ENCODE measurements at places on chromosomes 5 and 9.

GRCh38 chr5:122559676-122560075, 215.2 kb upstream of the SNX2 start:
- peak; percentile 18 for DNase-seq

DNA sequence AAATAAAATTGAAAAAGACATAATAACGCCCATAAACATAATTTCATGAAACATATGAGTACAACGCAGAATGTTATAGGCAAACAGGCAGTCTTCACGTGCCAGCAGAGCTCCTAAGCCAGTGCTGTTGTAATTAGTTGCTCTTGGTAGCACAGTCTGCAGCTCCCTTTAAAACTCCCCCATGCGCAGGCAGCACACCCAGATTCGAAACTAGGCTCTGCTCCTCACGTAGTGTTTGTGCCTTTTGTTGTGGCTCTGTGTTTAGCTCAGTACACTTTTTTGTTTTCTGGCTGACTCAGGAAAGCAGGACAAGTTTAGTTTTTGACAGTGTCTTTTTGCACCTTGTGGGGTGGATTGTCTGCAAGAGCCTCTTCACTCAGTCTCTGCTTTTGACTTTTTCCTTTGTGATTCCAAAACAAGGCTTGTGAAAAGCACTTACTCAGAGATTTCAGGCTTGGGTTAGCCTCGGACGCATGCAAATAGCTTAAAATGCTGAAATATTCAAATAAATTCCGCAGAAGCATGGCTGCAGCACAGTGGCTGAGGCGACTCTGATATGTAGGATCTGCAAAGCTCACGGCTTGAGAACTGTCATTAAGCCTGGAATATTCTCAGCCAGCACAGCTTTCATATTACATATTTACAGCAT, 113.6 kb downstream of the IRX1 start:
- no peak for DNase-seq

DNA sequence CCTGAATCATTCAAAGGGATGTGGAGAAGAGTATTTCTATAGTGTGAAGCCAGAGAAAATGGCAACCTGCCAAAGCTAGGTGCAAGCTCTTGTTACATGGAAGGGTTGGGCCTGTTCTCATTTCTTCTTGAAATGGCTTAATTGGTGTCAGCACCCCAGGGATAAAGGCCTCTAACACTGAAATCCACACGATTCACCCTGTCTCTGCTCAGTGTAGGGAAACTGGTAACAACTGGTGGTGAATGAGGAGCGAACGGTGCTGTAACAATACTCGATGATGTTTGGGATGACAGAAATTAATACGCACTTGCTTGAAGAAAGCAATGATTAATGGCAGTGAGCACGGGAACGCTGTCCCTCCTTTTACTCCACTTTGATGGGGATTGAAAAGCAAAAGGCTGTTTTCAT, 16.2 kb downstream of the PBX3 start:
- DNase-seq, result peak; percentile 16

- DNase-seq, result no peak
Measured at GRCh38 chr5:94564812-94565211, 53.6 kb downstream of the KIAA0825 start.

GRCh38 chr5:151288180-151288579, 15.4 kb downstream of the SLC36A3 start:
- no peak for DNase-seq

- peak; percentile 27 for DNase-seq
Measured at GRCh38 chr5:175718401-175719108, 60.7 kb downstream of the HRH2 start.

DNA sequence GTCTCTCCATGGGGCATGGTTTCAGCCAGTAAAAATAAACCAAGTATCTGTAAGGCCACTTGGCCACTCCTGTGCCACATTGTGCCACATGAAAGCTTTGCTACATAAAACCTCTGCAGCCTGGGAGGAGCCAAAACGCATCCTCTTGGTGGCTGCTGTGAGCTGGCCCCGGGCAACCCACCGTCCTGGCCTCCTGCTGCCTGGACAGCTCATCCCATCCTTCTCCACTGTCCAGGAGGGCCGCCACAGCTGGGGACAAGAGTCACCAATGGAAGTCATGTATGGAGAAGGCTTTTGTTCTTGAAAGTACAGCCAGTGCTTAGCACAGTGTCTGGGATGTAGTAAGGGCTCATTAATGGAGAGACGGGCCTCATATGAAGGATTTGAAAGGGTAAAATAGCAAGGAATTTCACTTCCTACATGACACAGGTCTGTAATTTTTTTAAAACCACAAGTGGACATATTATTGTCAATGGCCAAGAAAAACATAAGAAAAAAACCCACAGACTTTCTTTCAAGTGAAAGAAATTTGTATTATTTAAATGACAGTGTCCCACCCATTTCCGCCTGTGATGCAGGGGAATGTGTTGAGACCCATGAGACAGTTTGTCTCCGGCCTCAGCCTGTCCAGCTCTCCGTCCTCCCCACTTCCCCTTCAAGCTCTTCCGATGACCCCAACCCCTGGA, 6.6 kb downstream of the PTGES start:
- peak; percentile 76 for DNase-seq

GRCh38 chr5:62732677-62733121, 154.1 kb downstream of the LRRC70 start:
- DNase-seq, result no peak

GRCh38 chr5:78367318-78367991, 7.0 kb downstream of the SCAMP1 start:
- no peak for DNase-seq

- no peak for DNase-seq
Measured at GRCh38 chr5:9118852-9119251, 427.0 kb downstream of the SEMA5A start.

GRCh38 chr5:98813755-98814154, 40.3 kb downstream of the RGMB start:
- DNase-seq, result peak; percentile 26

- DNase-seq, result no peak
Measured at GRCh38 chr5:9374025-9374424, 171.8 kb downstream of the SEMA5A start.

GRCh38 chr5:132812123-132812765, 858 bp upstream of the SOWAHA start:
- no peak for DNase-seq

DNA sequence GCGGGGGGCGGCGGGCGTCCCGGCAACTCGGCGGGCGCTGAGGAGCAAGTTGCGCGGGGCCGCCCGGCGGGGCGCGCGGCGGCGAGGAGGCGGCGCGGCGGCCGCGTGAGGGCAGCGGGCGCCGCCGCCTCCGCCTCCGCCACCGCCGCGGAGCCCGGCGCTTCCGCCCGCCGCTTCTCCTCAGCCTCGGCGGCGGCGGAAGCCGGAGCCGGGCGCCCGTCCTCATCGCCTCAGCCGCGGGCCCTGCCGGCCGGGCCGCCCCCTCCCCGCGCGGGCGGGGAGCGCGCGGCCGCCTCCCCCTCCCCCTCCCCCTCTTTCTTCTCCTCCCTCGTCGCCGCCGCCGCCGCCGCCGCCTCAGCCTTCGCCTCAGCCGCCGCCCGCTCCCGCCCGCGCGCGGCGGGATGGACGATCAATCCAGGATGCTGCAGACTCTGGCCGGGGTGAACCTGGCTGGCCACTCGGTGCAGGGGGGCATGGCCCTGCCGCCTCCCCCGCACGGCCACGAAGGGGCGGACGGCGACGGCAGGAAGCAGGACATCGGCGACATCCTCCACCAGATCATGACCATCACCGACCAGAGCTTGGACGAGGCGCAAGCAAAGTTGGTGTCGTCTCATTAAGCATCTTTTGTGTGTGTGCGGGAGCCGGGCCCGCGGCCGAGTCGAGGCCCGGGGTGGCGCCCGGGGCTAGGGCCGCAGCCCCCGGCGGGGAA, at the start of gene PBX3:
TSS of gene PBX3 (plus strand) at position 321 of the 712 bp plus-strand sequence.
- peak; percentile 58 for DNase-seq

- no peak for DNase-seq
Measured at GRCh38 chr5:113252066-113252465, 182.7 kb downstream of the TSSK1B start.

DNA sequence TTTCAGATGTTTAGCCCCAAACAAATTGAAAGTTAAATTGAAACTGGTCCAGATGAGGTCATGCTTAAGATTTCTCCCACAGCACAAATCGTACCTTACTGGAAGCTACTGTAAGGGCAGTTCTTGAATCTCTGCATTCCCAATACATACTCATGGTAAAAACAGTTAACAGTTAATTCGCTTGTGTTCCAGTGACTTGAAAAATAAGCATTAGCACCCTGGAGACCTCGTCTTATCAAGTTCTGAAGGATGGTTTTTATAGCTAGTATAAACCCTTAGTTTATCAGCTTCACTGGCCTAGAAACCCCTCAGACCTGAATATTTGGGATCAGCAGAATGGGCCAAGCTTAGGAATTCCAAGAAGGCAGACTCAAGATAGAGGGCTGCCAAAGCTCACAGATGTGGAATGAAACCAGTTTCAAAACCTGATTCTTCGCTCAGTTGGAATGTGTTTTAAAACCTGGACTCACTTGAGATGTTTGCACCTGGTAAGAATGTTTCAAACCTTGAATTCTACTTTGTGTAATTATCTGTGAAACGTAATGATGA, 103.6 kb downstream of the C9orf152 start:
- peak; percentile 45 for DNase-seq

GRCh38 chr9:133991964-133992779, at the start of gene VAV2:
Gene VAV2 (minus strand): TSS chr9:133992324. CDS start chr9:133992278, 46 bp downstream.
- DNase-seq, result peak; percentile 64

DNA sequence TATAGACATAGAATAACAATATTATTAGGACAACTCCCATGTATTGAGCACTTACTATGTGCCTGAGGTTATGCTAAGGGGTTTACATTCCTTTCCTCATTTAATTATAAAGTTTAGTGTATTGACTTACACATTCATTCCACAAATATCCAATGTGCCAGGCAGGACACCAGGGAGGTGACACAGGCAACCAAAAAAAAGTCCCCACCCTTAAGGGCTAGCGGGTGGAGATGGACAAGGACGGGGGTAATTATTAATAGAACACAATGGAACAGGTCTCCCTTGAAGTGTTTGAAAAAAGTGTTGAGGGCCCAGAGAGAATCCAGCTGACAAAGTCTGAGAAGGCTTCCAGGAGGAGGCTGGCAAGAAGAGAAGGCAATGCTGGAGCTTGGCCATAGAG, 5.7 kb downstream of the TBC1D2 start:
- peak; percentile 32 for DNase-seq

DNA sequence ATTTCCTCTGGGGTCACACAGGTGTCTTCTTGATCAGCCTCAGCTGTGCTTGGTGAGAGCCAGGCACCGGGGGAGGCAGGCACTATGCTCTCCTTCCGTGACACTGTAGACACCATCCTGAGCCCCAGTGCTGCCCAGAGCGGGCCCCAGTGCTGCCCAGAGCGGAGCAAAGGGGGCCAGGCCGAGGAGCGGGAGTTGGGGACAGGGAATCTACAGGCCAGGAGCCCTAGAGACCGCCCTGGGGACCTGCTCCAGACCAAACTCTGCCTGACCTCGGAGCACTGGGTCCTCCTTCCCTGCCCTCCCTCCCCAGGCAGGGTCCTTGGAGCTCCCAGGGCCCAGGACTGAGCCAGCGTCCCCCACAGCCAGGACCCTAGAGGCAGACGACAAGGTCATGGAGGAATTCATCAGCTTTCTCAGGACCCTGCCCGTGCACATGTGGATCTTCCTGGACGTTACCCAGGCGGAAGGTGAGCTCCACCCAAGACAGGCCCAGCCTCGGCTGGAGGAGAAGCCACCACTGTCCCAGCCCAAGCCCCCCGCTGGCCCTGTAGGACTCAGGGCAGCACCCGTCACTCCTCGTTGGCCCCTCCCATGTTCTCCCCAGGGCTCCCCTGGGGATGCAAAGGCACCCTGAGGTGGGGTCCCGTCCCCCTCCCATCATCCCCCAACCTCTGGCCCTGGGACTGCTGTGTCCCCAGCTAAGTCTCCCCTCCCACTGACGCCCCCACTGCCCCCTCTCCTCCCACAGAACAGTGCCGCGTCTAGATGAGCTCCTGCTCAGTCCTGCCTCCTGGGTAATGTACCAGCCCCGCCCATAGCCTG, 30.2 kb downstream of the PAEP start:
- no peak for DNase-seq

DNA sequence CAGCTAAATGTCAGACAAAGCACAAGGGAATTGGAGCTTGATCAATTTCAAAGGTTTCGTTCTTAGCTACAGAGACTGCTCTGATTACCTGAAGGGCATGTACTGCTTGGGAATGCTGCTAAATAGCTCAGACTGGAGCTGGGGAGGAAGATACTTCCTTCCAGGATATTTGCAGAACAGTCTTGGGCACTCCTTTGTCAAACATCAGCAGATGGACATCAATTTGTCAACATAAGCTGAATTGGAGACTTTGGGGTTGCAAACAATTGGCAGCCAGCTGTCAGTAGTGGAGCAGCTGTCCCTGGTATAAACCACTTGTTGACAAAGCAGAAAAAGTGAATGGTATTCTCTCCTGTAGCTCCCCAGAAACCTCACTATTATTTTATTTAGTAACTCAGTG, 182.0 kb downstream of the CCDC192 start:
- no peak for DNase-seq
